ENCODE measurements at places on chromosomes 2 and 18.

DNA sequence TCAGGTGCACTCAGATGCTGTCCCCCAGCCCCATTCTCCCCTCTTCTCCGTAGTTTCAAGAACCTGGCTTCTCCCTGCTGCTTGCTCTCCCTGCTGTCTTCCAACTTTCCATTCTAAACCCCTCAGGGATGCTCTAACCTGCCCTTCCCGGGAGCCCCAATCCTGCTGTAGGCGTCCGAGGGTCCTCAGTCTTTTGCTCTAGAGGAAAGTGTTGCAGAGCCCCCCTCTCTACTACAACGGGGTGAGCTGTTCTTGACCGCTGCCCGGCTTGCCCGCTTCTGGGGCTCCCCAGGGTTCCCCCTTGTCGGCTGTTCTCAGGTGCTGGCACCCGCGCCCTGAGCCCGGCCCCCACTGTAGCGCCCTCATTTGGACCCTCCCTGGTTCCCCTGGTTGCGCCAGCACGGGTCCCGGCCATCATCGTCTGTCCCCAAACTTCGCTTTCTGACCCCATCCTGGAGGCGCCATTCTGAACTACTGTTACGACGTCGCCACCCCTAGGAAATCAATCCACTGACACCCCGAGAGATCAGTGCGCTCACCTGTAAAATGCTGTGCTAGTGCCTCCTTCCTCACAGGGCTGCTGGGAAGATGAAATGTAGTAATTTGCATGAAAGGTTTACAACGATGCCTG, 31.9 kb upstream of the REG3G start:
- no peak for DNase-seq

- no peak for DNase-seq
Measured at GRCh38 chr2:152920846-152921245, 202.4 kb downstream of the ARL6IP6 start.

- peak; percentile 11 for DNase-seq
Measured at GRCh38 chr2:240893363-240893844, 2.6 kb downstream of the MAB21L4 start.

- no peak for DNase-seq
Measured at GRCh38 chr2:134453973-134454372, 200.1 kb downstream of the MGAT5 start.

DNA sequence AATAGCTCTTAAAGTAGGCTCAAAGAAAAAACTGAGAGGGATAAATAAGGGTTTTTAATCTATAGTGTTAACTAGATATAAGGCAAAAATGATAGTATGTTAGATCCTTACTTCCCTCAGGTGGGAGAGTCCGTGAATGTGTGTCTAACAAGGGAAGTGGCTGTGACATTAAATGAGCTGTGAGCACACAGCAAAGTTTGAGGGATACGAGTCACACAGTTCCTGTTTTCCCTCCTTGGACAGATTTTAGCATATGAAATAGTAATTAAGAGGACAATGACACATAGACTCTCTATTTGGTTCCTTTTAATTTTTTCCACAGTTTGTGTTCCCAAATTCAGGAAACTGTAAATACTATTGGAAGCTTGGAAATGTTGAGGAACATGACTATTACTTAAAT, 148.4 kb upstream of the CAVIN2 start:
- DNase-seq: no peak

DNA sequence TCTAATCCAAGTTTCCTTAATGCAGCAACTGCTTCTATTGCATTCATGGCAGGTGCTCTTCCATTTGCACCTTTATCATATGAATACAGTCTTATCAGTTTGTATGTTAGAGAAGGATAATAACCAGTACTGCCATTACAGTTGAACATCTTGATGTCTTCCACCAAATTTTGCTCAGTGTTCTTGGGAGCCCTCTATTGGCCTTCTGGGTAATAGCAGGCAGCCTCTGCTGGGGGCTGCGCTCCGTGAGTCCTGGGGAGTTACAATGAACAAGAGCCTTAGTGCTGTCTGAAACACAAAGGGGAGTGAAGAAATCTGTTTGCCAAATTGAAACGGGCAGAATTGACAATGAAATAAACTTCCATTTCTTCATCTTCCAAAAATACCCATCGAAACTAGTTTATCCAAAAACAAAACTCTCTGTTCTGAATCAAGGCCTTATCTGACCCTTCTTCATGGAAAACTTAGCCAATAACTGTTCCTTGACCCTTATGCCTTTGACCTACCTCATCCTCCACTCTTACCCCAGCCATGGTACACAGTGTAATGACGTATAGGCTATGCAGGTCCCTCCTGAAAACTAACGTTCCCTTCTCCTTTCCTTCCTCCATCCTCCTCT, 79.9 kb downstream of the ALK start:
- DNase-seq: no peak

DNA sequence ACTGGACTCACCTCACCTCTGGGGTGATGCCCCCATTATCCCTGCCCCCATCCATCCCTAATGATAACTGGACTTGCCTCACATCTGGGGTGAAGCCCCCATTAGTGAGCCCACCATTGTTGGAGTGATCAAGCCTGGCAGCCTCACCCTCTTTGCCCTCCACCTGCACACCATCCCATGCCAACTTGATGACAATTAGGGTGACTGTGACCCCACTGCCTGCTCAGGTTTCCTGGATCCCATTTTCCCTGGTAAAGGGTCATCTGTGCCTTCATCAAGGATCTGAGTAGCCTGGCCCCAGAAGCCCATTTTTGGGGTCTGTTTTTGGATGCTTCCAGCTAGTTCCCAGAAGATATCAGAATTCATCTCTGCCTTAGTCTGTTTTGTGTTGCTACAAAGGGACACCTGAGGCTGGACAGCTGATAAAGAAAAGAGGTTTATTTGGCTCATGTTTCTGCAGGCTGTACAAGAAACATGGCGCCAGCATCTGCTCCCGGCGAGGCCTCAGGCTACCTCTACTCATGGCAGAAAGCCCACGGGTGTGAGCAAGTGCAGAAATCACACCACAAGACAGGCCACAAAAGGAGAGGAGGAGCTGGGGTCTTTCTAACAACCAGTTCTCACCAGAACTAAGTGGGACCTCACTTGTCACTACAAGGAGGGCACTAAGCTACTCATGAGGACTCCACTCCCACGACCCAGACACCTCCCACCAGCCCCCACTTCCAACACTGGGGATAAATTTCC, 196.4 kb upstream of the TWIST2 start:
- no peak for DNase-seq

DNA sequence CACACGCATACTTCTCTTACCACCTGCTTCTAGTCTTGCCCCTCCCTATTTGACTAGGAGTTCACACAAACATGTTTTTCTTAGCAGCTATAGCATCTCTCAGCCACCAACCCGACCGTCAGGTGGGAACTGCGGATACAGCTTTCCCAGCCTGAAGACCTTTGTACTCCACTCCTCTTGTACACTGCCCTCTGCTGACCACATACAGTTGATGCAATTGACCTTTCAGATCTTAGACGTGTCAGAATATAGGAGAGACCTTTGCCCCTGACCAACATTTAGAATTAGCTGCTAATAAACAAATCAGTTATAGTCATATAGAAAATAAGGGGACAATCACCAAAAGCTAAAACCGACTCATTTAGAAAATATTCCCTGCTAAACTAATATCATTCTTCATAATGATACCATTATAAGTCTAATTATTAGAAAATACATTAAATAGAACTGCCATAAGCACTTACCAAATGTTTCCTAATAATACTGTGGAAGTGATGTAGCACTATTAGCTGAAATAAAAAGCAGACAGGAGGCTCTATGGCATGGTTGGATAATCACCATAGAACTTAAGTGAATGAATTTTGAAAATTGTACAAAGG, 208.4 kb downstream of the RAD51AP2 start:
- DNase-seq: no peak

Data from stimulated activated CD8-positive, alpha-beta memory T cell treated with anti-CD3 and anti-CD28 coated beads, Interleukin-7, amount 100 ng/mL, for 1 hour (primary cell).